Sciatic nerve (tissue), 2 donors: ENCODE measurements at places on chromosomes 3 and 15. TPM values are rescaled to one million over a fixed set of nuclear protein-coding genes. Genes with fewer than 3 reads are reported as not detected.

Gene CASR
- not detected for total RNA-seq

DNA sequence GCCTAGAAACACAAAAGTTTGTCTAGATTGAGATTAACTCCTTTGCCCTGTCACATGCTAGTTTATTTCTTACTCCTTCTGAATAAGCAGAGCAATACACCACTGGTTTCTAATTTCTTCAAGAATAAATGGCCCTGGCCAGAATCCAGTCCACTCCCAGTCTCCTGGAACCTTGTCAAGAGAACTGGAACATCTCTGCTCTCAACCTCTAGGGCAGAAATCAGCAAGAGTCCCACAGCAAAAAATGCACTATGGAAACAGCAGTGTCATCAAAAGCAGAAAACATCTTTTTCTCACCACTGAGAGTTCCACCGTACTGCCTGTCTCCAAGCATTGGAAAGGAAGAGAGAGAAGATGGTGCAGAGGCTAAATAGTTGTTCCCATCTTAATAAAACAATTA lies 35.9 kb upstream of the PPP2R3A start:
- DNase-seq, result no peak

GRCh38 chr3:69197922-69198530 lies 75.6 kb upstream of the LMOD3 start:
- DNase-seq, result no peak

GRCh38 chr3:99023590-99024192 lies 122.2 kb upstream of the DCBLD2 start:
- DNase-seq, result no peak

- no peak for DNase-seq
These were observed 413.6 kb upstream of the ARL6 start for GRCh38 chr3:97350971-97351370.

Gene TTC21A
- total RNA-seq, result 13.4 TPM

Gene RNU5B-1
- total RNA-seq, result 44.7 TPM

DNA sequence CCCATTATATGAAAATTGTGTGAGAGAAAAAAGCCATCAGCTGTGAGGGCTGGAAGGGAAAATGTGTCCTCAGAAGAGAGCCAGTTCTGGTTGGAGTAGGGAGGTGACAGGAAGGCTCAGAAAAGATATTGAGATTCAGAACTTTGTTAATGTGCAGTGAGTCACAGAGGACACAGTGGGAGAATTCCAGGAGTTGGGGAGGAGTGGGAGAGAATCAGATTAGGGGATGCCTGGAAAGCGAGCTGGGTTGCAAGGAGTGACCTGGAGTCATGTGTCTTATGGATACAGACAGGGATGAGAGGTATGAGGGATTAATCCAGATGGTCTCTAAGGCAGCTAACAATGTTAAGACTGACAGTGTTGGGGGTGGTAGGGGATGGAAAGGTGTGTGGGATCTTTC lies 67.5 kb downstream of the CHST2 start:
- DNase-seq, result no peak

Gene VPS13C
- total RNA-seq, result 124 TPM

Gene EPHB1
- 6.6 TPM for total RNA-seq

GRCh38 chr3:65485826-65486469 lies 552.8 kb downstream of the MAGI1 start:
- no peak for DNase-seq

DNA sequence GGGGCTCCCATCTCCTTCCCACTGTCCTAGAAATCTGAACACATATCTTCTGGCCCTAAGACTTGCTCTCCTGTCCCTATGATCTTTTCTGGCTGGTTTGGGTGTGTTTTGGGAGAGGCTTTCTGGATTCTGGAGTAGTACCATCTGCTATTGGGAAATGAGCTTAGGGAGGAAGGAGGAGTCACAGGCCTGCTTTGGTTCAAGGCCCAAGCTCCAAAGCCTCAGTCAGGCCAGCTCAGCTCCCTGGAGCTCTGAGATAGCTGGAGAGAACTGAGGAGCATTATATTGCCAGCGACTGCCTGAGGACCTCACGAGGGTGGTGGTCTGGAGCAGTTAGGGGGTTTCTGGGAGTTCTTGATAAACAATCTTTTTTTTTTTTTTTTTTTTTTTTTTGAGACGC lies 18.7 kb downstream of the RASGRF1 start:
- DNase-seq, result no peak

GRCh38 chr3:126644615-126645014 lies 10.3 kb downstream of the TXNRD3 start:
- no peak for DNase-seq

Gene NEDD4
- 25.1 TPM for total RNA-seq

- no peak for DNase-seq
These were observed 142.9 kb upstream of the ANKRD28 start for GRCh38 chr3:15940641-15941040.

Gene GOLGA8G
- total RNA-seq, result not detected
